ENCODE measurements at places on chromosomes 16 and 17. TPM values are rescaled to one million over a fixed set of nuclear protein-coding genes. Genes with fewer than 3 reads are reported as not detected.
A peak's percentile ranks its signal among the peaks of the same experiment; 100 is the strongest.

The KRT25 gene
- total RNA-seq = not detected

The PABPN1L gene
- not detected for total RNA-seq

The TBC1D3K gene
- total RNA-seq = not detected

The RPL26 gene
- 2,801 TPM for total RNA-seq

The MT1G gene
- total RNA-seq = not detected

DNA sequence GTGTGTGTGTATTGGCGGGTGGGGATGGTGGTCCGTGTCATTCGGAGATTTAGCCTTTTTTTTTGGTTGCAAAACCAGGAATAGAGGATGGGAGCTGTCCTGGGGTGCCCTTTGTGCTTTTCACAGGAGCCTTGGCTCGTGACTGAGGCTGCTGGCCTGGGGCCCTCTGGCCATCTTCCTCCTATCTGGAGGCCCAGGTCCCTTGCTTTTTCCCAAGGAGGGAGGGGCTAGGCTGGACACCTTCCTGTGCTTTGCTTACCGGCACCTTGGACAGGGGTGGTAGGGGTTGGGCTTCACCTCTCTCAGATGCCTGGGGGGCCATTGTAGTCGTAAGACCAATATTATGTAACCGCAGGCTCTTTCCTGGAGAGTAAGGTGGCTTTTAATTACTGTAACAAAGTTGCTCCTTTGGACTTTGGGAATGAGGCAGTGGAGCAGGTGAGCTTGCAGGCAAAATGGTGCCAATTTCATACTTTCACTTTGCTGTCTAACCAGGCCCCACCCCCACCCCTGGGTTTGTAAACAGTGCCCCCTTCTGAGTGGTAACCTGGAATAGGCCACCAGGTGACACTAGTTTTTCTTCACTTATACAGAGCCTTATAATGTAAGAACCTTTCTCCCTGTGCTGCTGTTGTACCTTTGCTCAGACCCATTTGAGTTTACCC, 1.2 kb downstream of the DYNLL2 start:
- peak; percentile 8 for DNase-seq

- DNase-seq = no peak
These were observed 65.9 kb downstream of the SPACA3 start for GRCh38 chr17:33057564-33057963.

GRCh38 chr17:73695035-73695738, 50.9 kb upstream of the SDK2 start:
- no peak for DNase-seq

- peak; percentile 20 for DNase-seq
These were observed 51.8 kb downstream of the CA10 start for GRCh38 chr17:52106638-52107261.

- DNase-seq = no peak
These were observed 11.5 kb upstream of the SLFN12L start for GRCh38 chr17:35548978-35549377.

GRCh38 chr17:8806253-8806925, 7.2 kb upstream of the MFSD6L start:
- DNase-seq = no peak

DNA sequence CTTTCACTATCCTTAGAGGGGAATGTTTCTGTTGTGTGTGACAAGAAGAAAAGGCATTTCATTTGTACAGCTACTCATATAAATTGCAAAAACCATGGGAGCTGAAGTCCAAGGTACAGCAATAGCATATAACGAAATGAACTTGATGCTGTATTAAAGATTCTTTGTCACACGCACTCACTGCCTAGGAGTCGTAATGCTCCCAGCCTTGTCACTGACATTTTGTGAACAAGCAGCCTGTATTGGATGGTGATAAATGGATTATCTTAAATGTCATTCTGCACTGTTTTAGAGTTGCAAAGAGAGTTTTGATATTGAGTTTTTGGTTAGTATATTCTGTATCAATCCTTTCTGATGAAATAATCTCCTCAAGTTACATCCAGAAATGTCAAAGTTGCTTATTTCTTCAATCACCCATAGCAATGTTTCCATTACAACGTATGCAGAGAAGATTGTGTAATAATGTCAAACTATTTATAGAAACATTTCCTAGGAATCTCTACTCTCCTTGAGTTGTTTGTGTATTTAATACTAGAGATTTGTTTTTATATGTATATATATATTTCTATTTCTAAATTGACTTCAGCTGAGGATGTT, 270.6 kb downstream of the FTO start:
- peak; percentile 23 for DNase-seq

- peak; percentile 97 for DNase-seq
These were observed 23.0 kb downstream of the NSMCE1 start for GRCh38 chr16:27245276-27246172.

DNA sequence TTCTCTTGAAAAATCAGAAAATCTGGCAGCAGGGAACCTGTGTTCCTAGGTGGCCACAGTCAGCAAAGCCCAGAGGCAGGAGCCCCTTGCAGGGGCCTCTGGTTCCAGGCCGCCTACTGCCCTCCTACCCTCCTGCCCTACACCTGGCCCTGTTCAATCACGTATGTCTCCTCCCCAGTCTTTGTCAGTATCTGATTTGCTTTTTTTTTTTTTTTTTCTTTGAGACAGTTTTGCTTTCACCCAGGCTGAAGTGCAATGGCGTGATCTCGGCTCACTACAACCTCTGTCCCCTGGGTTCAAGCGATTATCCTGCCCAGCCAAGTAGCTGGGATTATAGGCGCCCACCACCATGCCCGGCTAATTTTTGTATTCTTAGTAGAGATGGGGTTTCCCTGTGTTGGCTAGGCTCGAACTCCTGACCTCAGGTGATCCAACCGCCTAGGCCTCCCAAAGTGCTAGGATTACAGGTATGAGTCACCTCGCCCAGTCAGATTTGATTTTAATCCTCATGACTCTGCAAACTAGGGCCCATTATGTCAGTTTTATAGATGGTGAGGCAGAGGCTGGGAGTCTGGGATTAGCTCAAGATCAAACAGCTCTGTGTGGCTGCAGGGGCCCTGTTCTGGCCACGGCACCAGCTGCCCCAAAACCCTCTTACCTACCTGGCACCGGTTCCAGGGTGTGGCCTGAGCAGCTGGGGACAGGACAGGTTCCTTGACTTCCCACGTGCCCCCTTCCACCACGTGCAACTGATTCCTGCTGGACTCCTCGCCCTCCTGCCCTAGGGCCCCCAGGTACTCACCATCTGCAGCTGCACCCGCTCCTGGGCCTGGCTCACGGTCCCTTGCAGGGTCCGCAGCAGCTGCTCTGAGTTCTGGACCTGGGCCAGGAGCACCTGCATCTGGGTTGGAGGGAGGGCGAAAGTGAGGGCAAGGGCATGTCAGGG, 14.7 kb downstream of the RABEP2 start:
- DNase-seq = no peak

Data from fibroblast of the aortic adventitia (primary cell).